Left ventricle myocardium superior (tissue), 1 donor: ENCODE measurements at places on chromosomes 5 and 9. TPM values are rescaled to one million over a fixed set of nuclear protein-coding genes. Genes with fewer than 3 reads are reported as not detected.

DNA sequence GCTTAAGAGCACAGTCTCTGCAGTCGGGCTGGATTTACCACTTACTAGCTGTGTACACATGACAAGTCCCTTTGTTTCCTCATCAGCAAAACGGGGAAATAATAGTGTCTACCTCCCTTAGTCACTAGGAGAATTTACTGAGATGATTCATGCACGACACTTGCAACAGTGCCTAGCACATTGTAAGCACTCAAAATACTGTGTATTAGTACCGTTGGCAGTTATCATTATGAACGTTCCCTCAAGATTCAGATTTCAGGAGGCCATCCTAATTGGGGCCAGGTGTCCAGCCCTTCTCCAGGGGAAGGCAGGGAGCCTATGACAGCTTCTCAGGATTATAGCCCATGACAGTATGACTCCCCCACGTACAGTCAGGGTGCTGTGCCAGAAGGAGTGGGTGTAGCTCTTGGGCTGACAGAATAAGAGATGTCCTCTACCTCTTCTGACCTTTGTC, 164.3 kb downstream of the DOCK2 start:
- DNase-seq = peak; percentile 39

TMEM232 gene
- 2.9 TPM for total RNA-seq

- DNase-seq = no peak
Measured at GRCh38 chr5:579746-580366, 32.3 kb upstream of the CEP72 start.

DNA sequence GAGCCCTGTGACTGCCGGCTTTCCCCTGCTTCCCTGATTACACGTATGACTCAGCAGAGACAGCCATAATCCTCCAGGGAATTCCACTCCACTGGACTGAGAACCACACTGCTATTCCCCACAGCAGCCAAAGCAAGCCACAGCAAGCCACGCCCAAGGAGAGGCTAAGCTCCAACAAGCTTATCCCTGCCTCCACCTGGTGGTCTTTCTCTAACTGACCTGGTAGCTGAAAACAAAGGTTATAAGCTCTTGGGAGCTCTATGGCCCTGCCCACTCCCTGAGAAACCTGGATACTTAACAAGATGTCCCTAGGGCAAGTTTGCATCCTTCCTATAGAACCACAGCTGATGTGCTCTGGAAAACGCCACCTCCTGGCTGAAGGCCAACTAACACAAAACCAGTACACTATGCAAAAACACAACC, 613.7 kb upstream of the CDH18 start:
- DNase-seq = no peak

TIFAB gene
- total RNA-seq = not detected

DNA sequence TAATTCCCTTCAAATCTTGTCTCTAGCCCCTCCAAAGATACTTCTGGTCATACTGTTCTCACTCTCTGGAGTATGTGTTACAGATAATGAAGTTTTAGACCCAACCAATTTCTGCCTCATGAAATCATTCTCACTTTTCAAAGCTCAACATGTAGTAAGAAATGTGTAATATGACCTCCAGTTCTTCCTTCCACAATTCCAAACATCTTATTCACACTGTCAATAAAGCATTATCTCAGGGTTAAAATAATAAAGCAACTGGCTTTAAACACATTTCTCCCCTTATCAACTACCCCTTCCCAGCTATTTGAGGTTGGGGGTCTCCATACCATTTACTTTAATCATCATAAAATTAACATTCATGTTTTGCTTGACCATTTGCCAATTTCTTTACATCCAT, 654.1 kb downstream of the RAB3C start:
- no peak for DNase-seq

- DNase-seq = peak; percentile 77
Measured at GRCh38 chr5:168734620-168735300, 155.6 kb upstream of the PANK3 start.

- no peak for DNase-seq
Measured at GRCh38 chr5:57685516-57686255, 203.1 kb upstream of the ACTBL2 start.

DNA sequence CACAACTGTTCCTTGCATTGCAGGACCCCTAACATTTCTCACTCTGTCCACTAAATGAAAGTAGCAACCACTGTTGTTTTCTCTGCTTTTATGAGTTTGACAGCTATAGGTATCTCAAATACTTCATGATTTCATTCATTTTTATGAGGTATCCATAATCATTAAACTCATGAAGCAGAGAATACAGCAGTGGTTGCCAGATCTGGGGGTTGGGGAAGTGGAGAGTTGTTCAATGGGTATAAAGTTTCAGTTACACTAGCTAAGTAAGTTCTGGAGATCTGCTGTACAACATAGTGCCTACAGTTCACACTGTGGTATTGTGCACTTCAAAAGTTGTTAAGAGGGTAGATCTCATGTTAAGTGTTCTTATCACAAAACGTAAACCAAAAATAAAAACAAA, 23.4 kb upstream of the CAMK4 start:
- no peak for DNase-seq

DNA sequence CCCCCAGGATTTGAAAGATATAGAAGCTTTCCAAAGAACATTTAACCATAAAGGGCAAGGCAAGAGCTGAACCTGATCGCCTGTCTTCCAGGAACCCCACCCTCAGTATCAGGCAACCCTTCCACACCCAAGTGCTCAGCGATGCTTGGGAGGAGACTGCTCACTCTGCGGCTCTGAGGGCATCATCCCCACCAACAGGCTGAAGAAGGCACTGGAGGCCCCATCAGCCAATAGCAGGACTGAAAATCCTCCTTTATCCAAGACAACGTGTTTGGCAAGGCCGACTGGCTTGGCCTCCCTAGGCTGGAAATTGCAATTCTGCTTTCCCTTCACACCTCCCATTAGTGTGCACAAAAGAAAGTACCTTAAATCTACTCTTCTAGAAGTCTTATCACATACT, 1.4 kb upstream of the PPP2CA start:
- DNase-seq = no peak

ZNF608 gene
- total RNA-seq = 18.2 TPM

DNA sequence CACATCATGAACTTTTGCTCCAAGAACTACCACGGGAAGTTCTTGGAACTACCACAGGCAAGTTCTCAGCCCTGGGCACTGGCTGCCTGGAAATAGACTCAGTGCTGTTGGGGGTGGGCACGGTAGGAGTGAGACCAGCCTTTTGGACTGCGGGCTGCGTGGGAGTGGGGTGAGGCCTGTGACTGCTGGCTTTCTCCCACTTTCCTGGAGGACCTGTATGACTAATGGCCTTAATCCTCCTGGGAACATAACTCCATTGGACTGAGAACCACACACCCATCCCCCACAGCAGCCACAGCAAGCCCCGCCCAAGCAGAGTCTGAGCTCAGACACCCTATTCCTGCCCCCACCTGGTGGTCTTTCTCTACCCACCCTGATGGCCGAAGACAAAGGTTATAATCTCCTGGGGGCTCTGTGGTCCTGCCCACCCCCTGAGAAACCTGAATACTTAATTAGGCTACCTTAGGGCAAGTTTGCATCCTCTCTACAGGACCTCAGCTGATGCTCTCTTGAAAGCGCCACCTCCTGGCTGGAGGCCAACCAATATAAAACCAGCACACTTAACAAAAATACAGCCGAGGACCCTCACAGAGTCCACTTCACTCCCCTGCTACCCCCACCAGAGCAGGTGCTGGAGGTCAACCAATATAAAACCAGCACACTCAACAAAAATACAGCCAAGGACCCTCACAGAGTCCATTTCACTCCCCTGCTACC, 112.6 kb downstream of the CACNA1B start:
- DNase-seq = peak; percentile 14

KCTD16 gene
- not detected for total RNA-seq

DNA sequence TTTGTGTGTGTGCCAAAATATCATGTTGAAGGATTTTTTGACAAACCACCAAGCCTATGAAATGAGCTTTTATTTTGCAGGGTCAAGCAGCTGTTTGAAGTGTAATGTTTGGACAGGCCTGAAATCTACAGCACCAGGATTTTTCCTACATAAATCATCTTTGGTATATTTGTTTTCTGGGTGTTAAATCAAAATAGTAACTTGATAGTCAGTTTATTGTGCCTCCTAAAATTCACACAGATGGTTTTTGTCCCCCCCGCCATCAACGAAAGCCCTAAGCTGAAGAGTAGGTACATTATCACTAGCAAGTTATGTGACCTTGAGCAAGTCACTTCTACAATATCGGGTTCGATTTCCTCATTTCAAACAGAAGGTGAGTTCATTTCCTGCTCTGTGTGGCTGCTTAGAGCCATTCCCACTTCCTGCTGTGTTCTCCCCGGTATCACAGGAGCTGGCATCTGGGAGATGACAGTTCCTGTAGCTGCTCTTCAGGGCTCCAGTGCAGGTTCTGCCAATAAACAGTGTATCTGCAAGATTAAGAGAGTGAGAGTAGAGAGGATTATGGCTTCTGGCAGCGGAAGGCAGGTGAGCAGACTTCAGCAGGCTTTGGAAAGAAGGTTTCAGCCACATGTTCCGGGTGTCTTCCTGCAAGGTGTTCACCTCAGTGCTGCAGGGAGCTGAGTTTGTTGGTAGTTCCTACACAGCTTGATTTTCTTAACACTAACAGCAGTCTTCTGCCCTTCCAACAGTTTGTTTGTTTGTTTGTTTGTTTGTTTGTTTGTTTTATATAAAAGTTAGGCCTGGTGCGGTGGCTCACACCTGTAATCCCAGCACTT, 48.4 kb upstream of the GNE start:
- no peak for DNase-seq

DNA sequence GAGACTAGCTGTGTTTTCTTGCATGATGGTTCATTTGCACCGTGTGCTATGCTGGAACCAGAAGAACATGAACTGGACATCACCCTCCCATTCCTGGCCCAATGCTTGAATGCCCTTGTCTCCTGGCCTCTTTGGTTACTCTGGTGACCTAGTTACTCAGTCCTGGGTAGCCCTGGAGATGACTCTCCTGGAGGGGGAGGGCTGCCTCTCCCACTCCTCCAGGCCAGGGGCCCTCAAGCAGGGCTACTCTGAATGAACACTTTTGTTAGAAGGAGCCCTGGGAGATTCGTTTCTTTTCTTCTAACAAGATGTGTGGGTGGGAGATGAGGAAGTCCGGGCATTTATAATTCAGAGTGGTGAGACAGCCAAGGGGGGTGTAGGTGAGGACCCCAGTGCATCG, 12.0 kb upstream of the NKX2-5 start:
- no peak for DNase-seq

PRR16 gene
- total RNA-seq = 12.9 TPM

IL5 gene
- total RNA-seq = not detected

DNA sequence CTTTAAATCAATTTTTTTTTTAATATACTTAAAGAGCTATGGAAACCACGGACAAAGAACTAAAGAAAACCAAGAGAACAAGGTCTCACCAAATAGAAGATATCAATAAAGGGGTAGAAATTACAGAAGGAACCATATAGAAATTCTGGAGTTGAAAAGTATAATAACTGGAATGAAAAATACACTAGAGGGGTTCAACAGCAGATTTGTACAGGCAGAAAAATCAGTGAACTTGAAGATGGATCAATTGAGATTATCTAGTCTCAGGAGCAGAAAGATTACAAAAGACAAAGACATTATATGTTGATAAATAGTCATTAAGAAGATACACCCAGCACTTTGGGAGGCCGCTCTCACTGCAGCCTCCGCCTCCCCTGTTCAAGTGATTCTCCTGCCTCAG, 56.1 kb downstream of the GAPVD1 start:
- no peak for DNase-seq

GRCh38 chr9:127485995-127486394, 34.7 kb downstream of the LRSAM1 start:
- no peak for DNase-seq

- peak; percentile 76 for DNase-seq
Measured at GRCh38 chr5:141369994-141370848, at the start of gene PCDHGB3. Gene PCDHGB3, plus strand, starts transcription at chr5:141370242. Its CDS starts 153 bp downstream, at chr5:141370395.

GRCh38 chr9:78311886-78312524, 15.1 kb downstream of the PSAT1 start:
- DNase-seq = no peak
